ENCODE measurements at places on chromosomes 1 and 21. TPM values are rescaled to one million over a fixed set of nuclear protein-coding genes. Genes with fewer than 3 reads are reported as not detected.

DNA sequence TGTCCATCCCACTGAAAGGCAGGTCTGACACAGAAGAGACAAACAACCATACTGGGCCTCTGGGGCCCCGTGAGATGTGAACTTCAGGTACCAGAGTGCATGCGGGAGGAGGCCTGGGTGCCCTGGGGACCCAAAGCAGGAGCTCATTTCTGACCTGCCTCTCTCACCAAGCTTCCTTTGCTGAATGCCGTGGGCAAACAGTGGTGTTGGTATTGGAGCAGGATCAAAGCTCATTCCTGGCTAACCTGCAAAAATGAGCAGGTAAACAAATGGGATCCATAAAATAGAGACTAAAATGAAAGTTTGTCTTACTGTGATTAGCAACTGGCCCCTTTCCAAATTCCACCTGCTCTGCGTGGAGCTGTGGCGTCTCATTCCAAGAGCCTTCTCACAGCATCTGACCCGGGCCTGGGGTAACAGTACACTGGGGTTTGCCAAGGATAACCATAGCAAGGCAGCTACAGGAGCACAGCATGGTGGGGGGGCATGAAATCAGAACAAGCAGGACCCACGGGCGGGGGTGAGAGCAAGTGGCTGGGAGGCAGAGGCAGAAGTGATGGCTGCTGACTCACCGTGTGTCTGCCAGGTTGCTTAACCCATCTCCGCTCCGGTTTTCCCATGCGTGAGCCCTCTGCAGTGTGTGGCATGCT is 103.6 kb downstream of the KIF26B start:
- peak; percentile 18 for DNase-seq

The C1orf141 gene
- total RNA-seq = not detected

The CDC42BPA gene
- total RNA-seq = 39.1 TPM

DNA sequence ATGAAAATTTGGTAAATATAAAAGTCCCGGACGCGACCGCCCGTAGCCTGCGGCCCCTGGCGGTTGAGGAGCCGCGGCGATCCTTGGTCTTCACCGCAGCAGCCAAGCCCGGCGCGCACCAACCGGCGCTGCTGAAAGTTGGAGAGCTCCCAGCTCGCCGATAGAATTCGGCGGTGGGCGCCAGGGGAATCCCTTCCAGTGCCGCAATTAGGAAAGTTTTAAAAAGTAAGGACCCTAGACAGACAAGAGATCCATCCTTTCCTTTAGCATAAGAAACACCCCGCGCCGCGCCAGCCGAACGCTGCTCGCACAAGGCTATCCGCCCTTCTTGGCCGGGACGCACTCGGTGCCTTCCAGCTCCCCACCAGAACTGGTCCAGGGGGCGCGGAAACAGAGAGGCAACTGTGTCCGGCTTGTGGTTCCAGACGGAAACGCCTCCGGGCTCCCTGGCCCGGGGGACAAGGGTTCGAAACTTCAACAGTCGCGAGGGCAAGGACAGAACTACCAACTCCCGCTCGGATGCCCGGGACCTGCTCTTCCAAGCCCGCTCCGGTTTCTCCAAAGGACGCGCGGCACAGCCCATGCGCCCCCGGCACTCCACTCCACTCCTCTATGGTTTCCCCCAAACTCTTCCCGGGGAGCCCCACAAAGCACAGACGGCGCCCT is 1.7 kb downstream of the FAM78B start:
- DNase-seq = peak; percentile 77

DNA sequence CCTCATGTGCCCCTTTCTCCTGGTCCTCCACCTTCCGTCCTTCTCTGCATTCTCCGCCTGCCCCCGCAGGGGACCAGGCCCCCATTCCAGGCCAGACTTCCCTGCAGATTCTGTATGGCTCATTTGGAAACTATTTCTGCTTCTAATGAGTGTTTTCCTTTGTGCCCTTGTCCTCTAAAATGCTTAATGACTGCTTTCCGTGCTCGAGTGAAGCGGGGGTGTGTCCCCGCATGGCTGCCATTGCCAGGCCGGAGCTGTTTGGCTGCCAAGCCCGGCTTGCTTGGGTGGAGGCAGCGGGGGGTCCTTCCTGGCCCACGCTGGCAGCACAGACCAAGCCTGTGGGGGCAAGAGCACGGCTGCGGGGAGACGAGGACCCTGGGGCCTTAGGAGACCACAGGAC is 299.3 kb upstream of the VAMP3 start:
- peak; percentile 89 for DNase-seq

- peak; percentile 93 for DNase-seq
Observed at GRCh38 chr1:169511316-169512005, 25.7 kb upstream of the SLC19A2 start.

DNA sequence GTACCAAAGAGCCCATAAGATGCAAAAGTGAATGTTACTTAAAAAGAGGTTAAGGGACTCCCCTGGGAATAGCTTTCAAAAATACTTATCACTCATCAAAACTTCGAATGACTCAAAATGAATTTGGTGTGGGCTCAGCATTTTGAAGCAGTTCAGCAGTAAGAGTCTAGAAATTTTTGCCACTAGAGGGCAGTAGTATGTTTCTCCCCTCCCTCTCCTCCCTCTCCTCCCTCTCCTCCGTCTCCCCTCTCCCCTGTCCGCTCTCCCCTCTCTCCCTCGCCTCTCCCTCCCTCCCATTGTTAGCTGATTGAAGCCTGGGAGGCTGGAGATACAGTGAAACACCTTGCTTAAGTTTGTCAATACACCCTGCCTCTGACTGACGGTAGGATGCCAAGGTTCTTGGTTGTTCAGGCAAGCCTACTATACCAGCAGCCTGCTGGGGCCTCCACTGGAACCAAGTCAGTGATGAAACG is 70.8 kb upstream of the TENT5C start:
- peak; percentile 87 for DNase-seq

GRCh38 chr21:46645840-46646239 is 10.4 kb downstream of the PRMT2 start:
- no peak for DNase-seq

The OR2T35 gene
- not detected for total RNA-seq

The CR1L gene
- total RNA-seq = not detected

The TRIM46 gene
- total RNA-seq = 3.4 TPM

The DLGAP3 gene
- total RNA-seq = not detected

DNA sequence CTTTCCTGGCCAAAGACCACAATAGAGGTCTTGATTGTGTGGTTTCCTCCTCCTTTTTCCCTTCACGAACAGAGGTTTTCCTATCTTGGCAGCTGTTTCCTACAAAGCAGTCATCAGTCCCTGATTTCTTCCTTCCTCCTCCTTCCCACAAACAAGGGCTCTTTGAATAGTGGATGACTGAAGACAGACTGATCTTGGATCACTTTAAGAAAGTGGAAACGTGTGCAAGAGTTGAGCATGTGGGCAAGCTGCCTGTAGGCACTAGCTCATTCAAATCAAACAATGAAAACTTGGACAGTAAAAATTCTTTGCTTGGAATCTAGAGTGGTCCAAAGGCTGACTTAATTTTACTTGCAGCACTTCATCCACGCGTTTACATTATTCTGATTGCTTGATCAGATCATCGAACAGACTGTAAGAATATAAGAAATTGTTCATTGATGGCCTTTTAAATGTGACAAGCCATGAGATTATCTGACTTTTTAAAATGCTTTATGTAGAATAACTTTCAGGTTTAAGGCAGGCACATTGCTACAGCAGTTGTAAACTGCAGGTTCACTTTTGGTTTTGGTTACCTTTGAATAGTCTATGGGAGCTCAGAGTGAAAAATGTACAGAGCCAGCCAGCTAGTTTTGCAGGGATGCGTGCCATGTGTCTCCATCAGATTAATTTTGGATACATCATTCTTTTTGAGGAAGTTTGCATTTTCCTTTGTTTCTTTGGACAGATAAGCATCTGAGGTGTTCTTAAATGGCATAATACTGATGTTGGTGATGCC is 34.4 kb downstream of the ADGRL2 start:
- DNase-seq = peak; percentile 60

GRCh38 chr1:1899967-1900327 is 9.1 kb upstream of the GNB1 start:
- DNase-seq = no peak

DNA sequence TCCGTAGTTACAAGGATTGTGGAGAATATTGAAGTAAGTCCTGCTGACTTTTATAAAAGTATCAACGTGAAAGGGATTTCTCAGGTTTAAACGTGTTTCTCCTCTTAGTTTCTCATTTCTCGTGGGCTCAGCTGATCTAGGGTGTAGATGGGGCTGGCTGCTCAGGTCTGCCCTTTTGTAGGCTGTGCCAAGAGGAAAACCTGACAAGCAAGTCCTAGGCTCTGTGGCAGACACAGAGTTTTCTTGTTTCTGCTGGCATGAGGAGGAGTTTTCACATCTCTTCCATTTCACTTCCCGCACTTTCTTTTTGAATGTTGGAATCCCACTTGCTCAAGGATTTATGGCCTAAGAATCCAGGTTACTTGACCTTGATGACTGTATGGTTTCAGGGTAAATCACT is 14.8 kb downstream of the VPS13D start:
- no peak for DNase-seq

The S100A9 gene
- not detected for total RNA-seq

DNA sequence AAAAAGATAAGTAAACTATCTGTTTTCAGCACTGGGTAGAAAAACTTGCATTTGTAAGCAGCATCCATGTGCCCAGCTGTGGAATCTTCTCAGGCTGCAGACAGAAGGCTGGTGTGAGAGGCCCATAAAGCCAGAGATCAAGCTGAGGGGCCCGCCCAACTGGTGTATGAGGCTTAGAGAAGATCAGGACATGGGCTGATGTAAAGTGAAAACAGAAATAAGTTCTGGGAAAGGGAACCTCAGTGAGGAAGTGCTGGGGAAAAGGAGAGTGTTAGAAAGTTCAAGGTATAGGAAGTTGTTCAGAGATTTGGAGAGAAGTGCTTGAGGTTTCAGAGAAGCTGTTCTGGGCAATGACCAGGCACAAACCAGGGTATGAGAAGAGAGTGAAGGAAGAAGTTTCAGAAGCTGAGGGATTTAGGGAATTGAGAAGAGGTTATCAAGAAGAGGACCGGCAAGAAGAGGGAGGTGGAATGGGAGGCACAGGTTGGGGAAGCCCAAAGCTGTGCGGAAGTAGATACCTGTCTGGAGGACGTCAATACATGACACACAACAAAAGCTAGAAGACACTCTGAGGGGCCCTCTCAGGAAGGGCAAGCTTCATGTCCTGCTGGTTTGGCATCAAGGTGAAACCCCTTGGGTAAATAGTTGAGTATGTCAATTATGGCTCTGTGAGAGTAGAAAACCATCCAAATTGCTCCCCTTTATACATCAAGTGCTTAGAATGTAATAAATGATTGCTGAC is 2.7 kb upstream of the CD5L start:
- no peak for DNase-seq

- no peak for DNase-seq
Observed at GRCh38 chr1:159714529-159714928, at the start of gene CRP. CRP (minus strand) TSS chr1:159714589; CDS start chr1:159714485, 104 bp downstream.

DNA sequence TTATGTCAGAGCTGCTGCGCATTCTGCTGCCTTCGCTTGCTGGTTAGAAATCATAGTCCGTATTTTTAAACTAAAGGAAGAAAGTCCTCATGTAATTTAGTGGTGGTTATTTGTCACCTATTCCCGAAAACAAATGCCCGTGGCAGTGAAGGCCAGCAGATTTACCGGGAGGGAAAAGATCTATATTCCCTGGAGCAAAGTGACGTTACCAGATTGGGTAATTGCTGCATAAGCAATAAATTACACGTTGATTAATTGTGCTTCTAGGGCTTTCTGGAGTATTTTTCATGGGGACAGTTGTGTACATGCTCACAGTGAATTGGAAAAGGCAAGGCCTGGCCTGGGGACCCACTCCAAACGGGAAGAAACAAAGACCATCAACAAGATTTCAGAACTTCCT is 298.7 kb downstream of the NPHP4 start:
- no peak for DNase-seq

The FYB2 gene
- total RNA-seq = not detected

- DNase-seq = no peak
Observed at GRCh38 chr1:170494369-170494768, 37.6 kb upstream of the GORAB start.

GRCh38 chr1:110538921-110539320 is 19.9 kb upstream of the KCNA10 start:
- DNase-seq = peak; percentile 17

The CAMTA1 gene
- 86.8 TPM for total RNA-seq

The FAM72D gene
- 1.1 TPM for total RNA-seq

Measured in GM23248 (cell line).